ENCODE measurements at places on chromosomes 1 and 21.

- no peak for DNase-seq
These were observed 6.8 kb downstream of the PKNOX1 start for GRCh38 chr21:42981214-42981523.

DNA sequence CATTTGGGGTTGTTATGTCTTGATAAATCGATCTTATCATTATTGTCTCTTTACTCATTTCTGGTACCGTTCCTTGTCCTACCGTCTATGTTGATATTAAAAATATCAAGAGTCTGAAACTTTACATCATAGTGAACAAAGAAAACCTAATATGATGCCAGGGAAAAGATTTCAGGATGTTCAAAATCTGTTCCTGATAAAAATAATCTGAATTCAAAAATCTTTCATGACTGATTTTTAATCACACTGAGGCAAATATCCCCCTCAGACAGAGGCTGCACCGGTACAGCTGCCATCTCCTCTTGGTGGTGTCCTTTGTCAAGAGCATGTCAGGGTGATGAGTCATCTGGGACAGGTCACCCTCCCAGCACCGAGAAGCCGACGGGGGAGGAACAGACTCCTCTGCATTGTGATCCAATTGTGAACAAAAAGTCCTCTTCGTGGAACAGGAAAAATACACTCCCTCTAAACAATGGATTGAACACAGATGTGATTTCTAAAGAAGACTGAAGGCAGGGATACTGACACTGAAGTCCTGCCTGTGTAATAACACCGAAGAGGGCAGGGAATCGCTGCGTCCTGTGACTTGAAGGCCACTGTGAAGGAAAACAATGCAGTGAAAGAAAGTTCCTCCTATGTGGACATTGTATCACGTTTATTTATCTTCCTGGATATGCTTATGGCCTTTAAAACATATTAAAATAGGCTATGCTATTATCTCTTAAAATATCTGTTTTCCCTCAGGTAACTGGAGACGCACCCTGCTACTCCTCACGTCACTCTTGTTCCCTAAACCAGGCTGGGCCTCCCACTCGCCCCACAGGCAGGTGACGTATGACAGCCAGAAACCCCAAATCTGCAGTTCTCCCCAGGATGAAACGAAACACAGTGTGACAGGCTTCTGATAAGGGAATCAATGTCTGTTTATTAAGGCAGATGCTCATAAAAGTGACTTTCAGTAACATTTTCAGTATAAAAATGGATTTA lies 4.3 kb upstream of the SPATC1L start:
- peak; percentile 94 for DNase-seq

GRCh38 chr1:205370780-205371179 lies 14.1 kb upstream of the KLHDC8A start:
- DNase-seq, result no peak

GRCh38 chr1:10701145-10701544 lies 95.3 kb downstream of the CASZ1 start:
- no peak for DNase-seq

- DNase-seq, result no peak
These were observed 95.7 kb upstream of the VANGL1 start for GRCh38 chr1:115545791-115546733.

- no peak for DNase-seq
These were observed 71.6 kb downstream of the SH3BGR start for GRCh38 chr21:39523399-39523798.

DNA sequence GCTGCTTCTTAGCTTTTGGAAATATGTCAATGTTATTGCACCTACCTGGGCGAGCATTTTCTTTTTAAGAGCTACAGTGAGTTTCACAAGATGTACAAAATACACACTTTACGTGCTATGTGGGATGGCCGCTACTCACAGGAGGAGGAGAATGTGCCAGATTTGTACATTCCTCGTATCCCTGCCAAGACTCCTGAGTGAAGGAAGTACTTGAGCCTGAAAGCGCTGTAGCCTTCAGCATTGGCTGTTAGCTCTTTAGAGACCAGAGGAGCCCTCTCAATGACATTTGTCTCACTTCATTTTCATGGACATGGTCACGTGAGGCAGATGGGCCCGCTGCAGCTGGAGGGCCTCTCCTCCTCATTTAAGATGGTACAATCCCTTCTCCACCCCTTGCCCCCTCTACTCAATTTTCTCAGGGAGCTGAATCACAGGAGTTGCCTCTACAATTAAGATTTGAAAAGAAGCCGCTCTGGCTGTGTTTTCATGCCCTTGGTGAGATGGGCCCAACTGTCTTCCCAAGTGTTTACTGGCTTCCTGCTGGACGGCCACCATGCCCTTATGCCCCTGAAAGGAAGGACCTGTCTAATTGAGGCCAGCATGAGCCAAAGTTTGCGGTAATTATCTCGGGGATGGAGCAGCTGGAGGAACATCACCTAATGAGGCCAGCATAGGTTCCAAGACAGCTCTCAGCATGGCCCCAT lies 442.6 kb downstream of the PRDM2 start:
- DNase-seq, result no peak

DNA sequence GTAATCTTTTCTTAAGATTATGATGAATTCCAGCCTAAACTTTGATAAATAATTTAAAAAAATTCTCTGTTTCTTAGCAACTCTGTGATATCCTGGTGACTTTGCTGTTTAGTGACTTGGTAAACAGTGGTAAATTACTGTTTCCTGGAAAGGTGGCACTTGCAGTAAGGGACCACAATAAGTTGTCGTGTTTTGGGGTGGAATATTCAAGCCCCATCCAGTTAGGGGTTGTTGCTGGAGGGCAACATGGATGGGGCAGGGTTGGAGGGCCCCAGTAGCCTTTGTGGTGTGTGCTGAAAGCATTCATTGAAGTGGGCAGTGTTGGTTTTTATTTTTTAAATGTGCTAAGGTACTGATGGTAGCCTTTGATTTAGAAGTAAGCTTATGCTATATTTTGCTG lies 30.3 kb downstream of the PRDM2 start:
- DNase-seq, result no peak

DNA sequence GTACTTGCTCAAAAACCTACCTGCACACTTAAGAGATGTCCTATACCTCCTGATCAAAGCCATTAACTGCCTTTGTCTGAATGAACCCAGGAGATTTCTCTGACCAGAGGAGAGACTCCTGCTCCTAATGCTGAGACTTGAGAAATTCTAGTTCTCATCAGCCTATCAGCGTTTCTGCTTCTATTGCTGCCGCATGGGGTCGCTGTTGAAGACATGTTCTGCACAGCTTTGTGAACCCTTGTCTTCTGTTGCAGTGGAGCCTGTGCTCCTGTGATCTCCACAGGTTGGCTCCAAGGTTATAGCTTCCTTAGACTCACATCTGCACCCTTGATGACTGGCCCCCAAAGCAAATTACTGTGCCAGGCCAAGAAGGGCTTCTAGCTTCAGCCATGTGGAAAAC lies 40.2 kb downstream of the EDN2 start:
- DNase-seq, result no peak

DNA sequence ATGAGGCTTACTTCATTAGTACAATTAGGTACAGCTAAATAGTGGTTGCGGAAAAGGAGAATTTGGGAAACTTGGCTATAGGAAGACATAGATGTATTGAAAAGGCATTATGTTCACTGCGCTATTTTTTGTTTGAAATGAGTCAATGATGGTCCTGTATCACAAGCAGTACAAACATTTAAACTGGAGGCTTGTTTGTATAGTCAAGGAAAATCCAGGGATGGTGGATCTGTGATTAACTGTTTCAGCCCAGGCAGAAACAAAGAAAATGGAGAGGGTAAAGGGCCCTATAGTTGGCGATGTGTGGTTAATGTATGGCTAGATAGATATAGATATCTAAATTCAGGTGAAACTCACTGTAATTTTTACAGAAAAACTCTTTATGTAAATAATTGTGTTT lies 79.9 kb downstream of the CLIC4 start:
- DNase-seq, result no peak

DNA sequence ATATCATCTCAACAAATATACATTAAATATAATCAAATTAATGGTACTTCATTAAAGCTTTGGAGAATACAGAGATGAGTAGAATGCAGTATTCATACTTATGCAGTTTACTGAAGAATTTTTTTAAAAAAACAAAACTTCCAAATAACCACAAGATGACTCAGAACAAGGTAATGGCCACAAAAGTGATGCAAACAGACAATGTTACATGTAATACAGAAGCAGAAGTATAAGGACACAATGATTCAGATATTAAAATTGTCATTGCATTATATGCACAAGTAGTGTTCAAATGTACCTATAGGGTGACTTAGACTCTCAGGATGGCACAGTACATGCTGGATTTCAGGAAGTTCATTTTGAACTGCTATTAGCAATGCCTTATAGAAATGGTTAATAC lies 227.2 kb upstream of the ST6GALNAC5 start:
- no peak for DNase-seq

- no peak for DNase-seq
These were observed 50.0 kb upstream of the POGK start for GRCh38 chr1:166789286-166789685.

- no peak for DNase-seq
These were observed 97.4 kb upstream of the KCNJ15 start for GRCh38 chr21:38159355-38159754.

- DNase-seq, result no peak
These were observed at the start of gene LACTBL1 for GRCh38 chr1:22972760-22973159. LACTBL1 (minus strand) TSS chr1:22972866; CDS start chr1:22972316, 550 bp downstream.

GRCh38 chr1:96980448-96980847 lies 258.9 kb downstream of the PTBP2 start:
- DNase-seq, result no peak

DNA sequence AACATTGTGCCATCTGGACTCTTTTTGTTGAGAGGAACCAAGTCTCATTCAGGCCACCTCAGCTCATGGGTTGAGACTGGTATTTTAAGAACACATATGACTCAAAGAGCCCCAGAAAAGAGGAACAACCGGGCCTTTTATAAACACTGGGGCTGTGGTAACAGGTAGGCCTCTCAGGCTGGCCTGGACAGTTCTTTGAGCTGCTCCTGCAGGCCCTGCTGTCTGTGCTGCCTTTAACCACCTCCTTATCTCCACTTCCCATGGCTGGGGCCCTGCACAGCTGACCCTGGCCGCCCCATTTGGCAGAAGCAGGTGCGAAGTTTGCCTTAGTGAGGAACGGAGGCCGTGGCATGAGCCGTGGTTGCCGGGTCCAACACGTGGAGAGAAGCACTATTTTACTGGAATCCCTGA lies 163.3 kb downstream of the RHOU start:
- DNase-seq, result no peak

DNA sequence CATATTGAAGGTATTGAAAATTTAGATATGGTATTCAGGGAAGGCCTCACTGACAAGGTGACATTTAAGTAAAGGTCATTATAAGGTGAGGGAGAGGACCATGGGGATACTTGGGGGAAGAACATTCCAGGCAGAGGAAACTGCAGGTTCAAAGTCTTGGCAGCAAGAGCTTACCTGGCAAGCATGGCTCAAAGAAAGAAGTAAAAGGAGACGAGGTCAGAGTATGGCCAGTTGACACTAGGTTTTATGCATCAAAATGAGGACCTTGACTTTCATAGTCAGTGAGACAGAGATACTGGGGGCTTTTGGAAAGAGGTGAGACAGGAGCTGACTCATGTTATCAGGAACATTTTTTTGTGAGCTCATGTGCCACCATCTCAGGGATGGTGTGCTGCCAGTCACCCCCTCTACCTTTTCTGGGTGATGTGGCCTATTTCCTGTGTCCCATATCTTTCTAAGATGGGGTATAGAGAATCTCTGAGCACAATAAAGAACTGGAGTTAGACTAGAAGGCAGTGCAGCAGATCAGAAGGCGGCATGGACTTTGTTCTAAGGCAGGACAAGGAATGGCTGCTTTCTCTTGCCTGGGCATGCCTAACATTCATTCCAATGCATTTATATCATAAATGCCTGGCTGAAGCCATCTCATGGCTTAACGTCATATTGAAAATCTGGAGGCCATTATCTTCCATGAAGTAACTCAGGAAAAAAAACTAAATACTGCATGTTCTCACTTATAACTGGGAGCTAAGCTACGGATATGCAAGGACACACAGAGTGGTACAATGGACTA lies 406.7 kb downstream of the NTNG1 start:
- no peak for DNase-seq

DNA sequence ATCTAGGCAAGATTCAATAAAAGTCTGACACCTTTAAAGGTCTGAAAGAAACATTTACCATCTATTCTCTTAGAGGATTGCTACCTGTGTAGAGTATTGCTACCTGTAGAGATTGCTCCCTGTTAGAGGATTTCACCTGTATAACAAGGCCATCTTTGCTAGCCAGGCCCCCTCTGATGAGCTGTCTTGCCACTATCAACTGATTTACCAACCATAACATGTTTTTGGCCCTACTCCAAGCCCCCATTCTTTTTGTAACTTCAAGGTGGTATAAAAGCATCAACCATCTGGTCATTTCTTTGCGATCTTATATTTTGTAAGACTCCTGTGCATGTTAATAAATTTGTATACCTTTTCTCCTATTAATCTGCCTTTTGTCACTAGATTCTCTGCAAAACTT lies 424.7 kb upstream of the CAMK1G start:
- DNase-seq, result no peak

GRCh38 chr1:41319106-41319755 lies 42.0 kb upstream of the FOXO6 start:
- DNase-seq, result peak; percentile 46

GRCh38 chr1:12375133-12375829 lies 145.5 kb downstream of the VPS13D start:
- peak; percentile 34 for DNase-seq

DNA sequence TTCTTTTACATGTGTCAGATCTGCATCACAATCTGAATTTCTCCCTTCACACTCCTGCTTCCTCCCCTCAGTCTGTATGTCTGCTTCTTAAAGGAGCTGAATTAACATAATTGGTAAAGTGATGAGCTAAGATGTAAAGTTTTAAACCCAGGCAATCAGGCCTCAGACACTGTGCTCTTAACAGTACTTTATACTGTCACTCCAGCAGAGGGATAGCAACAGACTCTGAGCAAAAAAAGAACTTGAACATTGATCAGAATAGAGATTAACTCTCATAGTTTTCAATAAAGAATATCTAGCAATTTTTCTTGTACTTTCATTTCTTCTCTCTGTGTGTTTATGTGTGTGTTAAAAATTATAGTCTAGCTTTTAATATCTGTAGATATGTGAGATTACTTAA lies 110.3 kb downstream of the DUSP10 start:
- no peak for DNase-seq

- DNase-seq, result no peak
These were observed 25.9 kb downstream of the EPHX1 start for GRCh38 chr1:225835856-225836255.

DNA sequence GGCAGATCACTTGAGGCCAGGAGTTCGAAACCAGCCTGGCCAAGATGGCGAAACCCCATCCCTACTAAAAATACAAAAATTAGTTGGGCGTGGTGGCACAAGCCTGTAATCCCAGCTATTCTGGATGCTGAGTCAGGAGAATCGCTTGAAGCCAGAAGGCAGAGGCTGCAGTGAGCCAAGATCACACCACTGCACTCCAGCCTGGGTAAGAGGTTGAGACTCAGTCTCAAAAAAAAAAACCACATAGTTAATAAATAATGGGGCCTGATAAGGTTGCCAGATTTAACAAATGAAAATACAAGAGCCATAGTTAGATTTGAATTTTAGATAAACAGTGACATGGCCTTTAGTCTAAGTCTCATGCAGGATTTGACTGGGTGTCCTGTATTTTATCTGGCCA lies 175.7 kb downstream of the ZZZ3 start:
- no peak for DNase-seq

GRCh38 chr1:153434746-153435455 lies 18.6 kb downstream of the S100A7A start:
- DNase-seq, result peak; percentile 52

GRCh38 chr21:27224169-27224568 lies 257.3 kb upstream of the ADAMTS5 start:
- DNase-seq, result no peak

GRCh38 chr1:64575881-64576676 lies 106.2 kb downstream of the CACHD1 start:
- DNase-seq, result no peak
